Stimulated activated CD4-positive, alpha-beta T cell treated with anti-CD3 and anti-CD28 coated beads, Interleukin-12 subunit alpha, Interleukin-12 subunit beta, amount 100 ng/mL, for 24 hours (primary cell): ENCODE measurements at places on chromosomes 12 and 14.

GRCh38 chr14:98633380-98633779, 638.6 kb downstream of the BCL11B start:
- DNase-seq = no peak

GRCh38 chr14:96173636-96174475, 30.8 kb upstream of the BDKRB2 start:
- no peak for DNase-seq

DNA sequence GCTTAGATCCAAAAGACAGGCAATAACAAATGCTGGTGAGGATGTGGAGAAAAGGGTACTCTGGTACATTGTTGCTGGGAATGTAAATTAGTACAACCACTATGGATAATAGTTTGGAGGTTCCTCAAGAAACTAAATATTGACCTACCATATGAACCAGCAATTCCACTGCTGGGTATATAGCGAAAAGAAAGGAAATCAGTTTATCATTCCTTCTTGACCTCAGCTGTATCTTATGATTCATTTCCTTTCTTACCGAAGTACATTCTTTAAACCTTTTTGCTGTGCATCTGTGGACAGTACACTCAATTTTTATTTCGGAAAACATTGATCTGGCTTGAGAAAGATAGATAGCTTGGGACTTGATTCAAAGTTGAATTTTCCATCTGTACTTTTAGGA, 183.2 kb upstream of the LRFN5 start:
- DNase-seq = no peak

- DNase-seq = no peak
Observed at GRCh38 chr14:90519262-90519920, 122.6 kb downstream of the CALM1 start.

GRCh38 chr12:103680591-103681141, 93.6 kb downstream of the STAB2 start:
- no peak for DNase-seq

DNA sequence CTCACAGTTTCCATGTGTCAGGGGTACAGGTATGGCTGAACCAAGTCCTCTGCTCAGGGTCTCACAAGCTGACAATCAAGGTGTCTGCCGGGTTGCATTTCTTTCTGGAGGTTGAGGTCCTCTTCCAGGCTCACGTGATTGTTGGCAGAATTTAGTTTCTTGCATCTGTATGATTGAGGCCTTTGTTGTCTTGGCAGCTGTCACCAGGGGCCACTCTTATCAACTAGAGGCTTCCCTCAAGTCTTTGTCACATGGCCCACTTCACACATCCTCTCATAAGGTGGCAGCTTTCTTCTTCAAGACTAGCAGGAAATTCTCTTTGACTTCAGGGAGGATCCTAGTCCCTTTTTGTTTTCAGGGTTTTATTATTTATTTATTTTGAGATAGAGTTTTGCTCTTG, 46.0 kb upstream of the FOS start:
- DNase-seq = no peak

DNA sequence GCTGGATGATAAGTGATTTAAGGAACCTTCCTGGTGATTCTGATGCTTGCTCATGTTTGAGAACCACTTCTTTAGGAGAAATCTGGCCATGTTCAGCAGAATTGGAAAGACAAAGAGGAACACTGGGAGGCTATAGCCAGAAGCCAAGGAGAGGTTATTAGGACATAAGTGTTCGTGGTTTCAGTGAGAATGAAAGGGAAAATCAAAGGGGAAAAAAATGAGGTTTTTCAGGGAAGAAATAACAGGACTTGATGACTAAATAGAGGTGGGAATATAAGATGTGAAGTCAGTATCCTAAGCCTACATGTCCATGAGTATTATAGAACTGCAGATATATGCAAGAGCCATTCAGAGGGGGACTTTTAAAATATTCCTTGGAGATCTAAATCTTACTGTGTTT, 95.6 kb downstream of the DAAM1 start:
- no peak for DNase-seq

DNA sequence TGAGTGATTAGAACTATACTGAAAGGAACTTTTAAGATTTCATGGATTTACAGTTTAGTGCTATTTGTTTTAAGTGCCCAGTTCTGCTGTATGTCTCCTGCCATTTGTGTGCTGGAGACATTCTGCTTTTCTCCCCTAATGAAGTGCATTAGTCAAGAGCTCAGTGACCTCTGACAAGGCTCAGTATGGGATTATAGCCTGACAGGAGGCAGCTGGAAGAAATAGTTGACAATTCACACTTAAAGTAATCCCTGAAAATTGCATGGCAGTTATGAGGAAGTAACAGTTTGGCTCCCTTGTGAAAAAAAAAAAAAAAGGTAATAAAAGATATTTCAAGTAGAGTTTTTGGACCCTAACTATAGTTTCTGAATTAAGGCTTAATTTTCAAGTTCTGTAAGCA, 70.3 kb downstream of the ALX1 start:
- DNase-seq = no peak

- DNase-seq = no peak
Observed at GRCh38 chr12:76177821-76178220, 93.3 kb upstream of the NAP1L1 start.

DNA sequence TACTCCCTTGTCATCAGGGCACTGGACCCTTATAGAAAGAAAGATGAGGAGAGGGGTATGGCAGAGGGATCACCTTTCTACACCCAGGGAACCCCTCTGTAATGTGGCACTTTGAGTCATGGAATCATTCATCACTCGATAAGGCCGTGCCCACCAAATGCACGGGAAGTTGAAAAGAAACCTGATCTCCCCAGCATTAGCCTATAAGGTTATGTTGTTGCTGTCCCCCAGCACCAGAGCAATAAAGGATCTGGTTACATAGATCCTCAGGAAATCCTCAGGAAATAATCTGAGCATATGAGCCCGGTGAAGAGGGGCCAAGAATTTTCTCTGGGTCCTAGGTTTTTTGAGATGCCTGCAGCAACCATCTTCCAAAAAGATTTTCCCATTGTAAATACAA, 148.8 kb upstream of the CRY1 start:
- no peak for DNase-seq

DNA sequence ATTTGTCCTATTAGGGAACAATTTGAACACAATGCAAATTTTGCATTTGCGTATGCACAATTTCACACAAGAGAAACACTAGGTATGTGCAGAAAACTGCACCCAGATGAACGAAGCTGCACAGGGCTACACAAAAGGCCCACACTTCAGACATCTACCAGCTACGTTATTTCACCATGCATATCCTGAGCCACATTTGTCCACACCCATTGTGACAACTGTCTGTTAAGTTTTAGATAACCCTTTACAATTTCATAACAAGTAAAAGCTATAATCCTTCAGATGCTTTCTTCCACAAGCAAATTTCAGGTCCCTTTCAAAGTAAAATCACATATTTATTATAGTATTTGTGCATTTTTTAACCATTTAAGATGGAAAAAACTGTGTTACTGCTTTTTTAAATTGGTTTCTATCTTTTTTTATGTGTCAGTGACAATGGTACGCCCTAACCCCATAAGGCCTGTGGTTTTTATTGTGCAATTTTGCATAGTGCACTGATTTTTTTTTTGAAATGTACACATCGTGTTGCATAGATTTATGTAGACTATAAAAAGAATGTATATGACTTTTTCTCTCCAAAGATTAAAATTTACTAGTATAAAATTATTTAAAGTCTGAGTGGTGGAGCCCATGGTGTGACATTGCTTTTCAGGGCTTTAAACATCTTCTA, 87.8 kb upstream of the BTG1 start:
- DNase-seq = no peak

GRCh38 chr12:54977155-54977554, 7.4 kb downstream of the TESPA1 start:
- no peak for DNase-seq

- DNase-seq = peak; percentile 36
Observed at GRCh38 chr14:38721822-38722431, 381.1 kb downstream of the SEC23A start.

GRCh38 chr14:23160924-23161522, 22.4 kb downstream of the SLC7A8 start:
- no peak for DNase-seq

DNA sequence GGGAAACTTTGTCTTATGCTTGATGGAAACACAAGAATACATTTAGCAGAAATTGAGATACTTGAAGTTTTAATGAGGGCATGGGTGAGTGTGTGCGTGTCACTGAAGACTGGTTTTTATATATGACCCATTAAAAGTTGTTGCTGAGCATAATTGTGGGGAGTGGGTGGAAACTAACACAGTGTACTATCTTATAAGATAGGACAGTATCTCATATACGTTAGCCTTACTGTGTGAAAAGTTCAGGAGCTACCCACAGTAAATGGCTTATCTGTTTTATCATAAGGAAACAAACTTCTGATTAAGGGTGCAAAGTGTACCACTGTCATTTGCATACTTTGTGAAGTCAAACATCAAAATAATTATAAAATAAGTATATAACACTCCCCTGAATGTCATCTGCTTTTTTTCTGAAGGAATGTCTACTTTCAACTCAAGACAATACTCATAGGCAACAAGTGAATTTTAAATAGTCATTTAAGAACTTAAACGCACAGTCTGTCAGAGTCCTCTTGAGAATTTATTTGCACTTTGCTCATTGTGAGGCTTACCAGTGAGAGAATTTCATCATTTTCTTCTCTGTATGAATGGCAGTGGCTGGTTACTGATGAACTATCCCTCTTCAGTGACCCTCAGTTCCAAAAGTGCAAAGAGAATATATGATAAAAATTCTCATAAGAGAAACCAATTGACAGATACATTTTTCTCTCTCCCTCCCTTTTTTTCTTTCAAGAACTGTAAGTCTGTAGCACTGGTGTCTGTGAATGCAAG, 4.2 kb downstream of the PDE3A start:
- no peak for DNase-seq

- no peak for DNase-seq
Observed at GRCh38 chr12:129549656-129550055, 354.2 kb downstream of the TMEM132D start.

GRCh38 chr12:95118788-95119179, 45.4 kb upstream of the NR2C1 start:
- DNase-seq = no peak

GRCh38 chr14:93857500-93858283, 69.4 kb upstream of the PRIMA1 start:
- DNase-seq = no peak

GRCh38 chr14:99651953-99652746, 7.2 kb downstream of the HHIPL1 start:
- DNase-seq = no peak

GRCh38 chr14:104655128-104655848, 34.1 kb upstream of the INF2 start:
- DNase-seq = no peak

- DNase-seq = no peak
Observed at GRCh38 chr12:80156306-80156705, 57.0 kb downstream of the OTOGL start.

DNA sequence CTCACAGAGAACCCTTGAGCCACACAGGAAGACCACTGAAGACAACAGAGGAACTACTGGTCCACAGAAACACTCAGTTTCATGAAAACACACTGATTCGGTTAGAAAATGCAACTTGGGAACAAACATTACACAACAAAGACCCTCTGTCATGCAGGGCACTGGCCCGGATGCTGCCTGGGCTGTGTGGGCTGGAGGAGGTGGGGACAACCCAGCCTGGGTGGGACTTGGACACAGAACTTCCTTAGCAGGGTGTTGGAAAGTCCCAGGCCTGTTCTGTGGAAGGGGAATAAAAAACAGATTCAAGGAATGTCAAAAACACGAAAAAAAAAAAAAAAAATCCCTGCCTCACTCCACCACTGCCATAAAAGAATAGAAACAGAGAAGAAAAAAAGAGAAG, 181.0 kb downstream of the MON2 start:
- DNase-seq = no peak

- DNase-seq = no peak
Observed at GRCh38 chr12:53082637-53083175, 3.5 kb upstream of the SPRYD3 start.

DNA sequence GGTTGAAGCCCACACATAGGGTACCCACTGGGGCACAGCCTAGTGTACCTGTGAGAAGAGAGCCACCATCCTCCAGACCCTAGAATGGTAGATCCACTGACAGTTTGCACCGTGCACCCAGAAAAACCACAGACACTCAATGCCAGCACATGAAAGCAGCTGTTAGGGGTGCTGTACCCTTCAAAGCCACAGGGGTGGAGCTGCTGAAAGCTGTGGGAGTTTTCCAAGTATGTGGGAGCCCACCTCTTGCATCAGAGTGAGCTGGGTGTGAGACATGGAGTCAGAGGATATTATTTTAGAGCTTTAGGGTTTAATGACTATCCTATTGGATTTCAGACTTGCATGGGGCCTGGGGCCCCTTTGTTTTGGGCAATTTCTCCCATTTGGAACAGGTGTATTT, 30.5 kb downstream of the TSPAN19 start:
- DNase-seq = no peak

GRCh38 chr14:51041108-51041531, 53.8 kb downstream of the TRIM9 start:
- no peak for DNase-seq

DNA sequence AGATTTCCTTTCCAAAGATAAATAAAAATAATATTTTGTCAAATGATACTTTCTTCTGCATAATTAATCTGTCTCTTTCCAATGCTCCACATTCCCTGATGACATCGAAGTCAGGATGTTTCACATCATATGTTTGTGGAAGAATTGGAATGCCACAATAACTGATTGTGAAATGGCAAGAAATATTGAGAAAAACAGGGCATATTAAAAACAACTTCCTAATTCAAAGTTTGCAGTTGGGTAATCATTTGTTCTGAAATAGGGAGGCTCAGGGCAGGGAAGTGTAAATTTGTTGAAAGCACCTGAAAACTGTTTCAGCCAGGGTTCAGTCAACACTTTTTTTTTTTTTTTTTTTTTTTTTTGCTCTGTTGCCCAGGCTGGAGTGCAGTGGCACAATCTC, 50.7 kb downstream of the BCAT1 start:
- DNase-seq = no peak

GRCh38 chr14:87397499-87397898, 595.5 kb downstream of the GALC start:
- no peak for DNase-seq

DNA sequence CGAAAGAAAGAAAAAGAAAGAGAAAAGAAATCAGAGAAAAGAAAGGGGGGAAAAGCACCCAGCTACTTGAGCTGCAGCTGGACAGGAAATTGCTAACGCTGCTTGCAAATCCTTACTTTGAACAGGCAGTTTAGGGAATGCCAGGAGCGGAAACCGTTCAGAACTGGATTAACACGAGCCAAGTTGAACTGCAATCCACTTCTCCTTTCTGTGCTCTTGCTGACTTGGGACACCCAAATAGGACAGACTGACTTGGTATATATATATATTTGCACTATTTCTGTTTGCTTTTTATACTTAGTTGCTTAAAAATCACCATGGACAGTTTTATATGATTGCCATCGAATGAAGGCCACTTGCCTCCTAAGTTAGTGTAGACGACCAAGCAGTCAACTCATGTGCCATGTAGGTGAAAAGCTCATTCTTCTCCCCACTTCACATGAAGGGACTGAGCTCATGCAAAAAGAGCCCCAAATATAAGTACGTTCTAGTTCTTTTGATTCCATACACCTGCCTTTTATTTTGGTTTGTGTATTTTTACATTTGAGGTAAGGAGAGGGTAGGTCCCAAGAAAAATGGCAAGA, 5.5 kb downstream of the DUSP6 start:
- DNase-seq = no peak

DNA sequence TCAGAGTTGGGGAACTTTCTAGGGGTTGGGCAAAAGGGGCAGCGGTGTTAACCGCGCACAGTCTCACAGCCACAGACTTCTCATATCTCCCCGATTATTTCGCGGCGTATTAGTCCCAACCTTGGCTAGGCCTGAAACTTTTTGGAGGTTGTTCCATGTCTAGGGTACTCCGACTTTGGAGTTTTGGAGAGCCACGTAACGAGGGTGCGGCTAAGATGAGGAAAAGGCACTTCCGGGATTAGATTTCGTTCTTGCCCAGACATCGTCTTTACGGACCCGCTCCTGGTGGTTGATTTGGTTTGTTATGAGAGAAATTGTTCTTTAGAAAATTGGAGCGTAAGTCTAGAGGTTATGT, 513 bp downstream of the CCNK start:
- DNase-seq = no peak
